ENCODE measurements at places on chromosomes 11 and 22. TPM values are rescaled to one million over a fixed set of nuclear protein-coding genes. Genes with fewer than 3 reads are reported as not detected.

Gene C1QTNF5
- 1.9 TPM for total RNA-seq

Gene SLC17A6
- 0.31 TPM for total RNA-seq

- H3K36me3 ChIP-seq: no peaks in the 10 kb centered on the region
- no peak overlapping the region for H3K27ac ChIP-seq
Measured at GRCh38 chr11:75633409-75634066, 35.3 kb downstream of the MAP6 start.

GRCh38 chr22:37986371-37986770 lies 2.0 kb upstream of the SOX10 start:
- H3K27ac ChIP-seq: no peak overlapping the region
- DNase-seq: no peak
- peaks cover 25% of the 10 kb centered on the region for H3K27me3 ChIP-seq
- H3K4me1 ChIP-seq: peaks cover 10% of the 10 kb centered on the region
- no peak overlapping the region for H3K4me3 ChIP-seq
- H3K36me3 ChIP-seq: no peaks in the 10 kb centered on the region

DNA sequence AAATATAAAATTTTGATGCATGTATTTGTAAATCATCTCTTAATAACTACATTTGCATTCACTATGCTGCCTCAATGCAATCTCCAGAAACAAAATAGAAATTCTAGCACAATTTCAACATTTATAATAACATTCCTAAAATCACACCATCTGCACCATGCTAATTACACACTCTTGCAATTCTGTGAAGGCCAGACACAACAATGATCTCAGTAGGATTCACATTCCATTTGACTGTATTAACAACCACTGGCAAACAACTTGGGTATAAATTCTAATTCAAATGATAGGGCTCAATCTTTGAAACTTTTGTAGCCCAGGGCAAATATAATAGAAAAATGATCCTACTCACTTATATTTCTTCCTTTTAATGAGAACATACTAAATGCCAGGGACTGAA lies 25.9 kb downstream of the RAB6A start:
- H3K36me3 ChIP-seq: no peaks in the 10 kb centered on the region
- no peak overlapping the region for H3K27ac ChIP-seq
- H3K4me1 ChIP-seq: no peaks in the 10 kb centered on the region

GRCh38 chr11:134945993-134946392 lies 534.0 kb upstream of the B3GAT1 start:
- no peak overlapping the region for H3K27ac ChIP-seq
- DNase-seq: peak; percentile 20
- no peaks in the 10 kb centered on the region for H3K27me3 ChIP-seq
